Tibial artery (tissue), 4 donors: ENCODE measurements at places on chromosomes 11 and 22.

DNA sequence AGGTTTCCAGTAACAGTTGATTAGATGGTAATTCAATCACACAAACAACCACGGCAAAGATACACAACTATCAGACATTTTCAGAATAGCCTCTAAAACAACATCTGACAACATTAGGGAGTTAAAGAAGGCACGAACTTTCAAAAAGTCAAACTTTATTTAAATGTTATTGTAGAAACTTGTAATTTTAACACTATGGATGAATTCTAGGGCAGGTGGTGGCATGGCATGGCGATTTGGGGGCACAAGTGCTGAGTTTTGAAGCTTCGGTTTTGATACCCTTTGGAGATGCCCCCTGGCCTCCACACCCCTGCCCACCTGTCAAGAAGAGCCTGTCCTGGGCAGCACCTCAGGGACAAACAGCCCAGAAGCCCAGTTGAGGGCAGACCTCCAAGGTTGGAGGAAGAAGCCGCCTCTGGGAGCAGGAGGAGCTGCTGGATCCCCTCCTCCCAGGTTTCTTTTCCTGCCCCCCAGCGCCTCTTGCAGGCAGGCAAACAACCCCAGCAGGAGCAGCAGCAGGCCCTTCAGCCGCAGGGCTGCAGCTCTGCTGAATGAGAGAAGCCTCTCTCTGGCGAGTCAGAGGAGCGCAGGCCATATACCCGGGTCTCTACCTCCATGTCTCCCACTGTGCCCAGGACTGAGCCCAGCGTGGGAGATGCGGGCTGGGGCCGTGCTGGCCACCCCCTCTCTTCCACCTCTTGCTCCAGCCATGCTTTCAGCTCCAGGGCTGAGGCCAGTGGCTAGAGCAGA, 102.1 kb upstream of the IGLL5 start:
- no peaks in the 10 kb centered on the region for H3K36me3 ChIP-seq
- no peaks in the 10 kb centered on the region for H3K4me1 ChIP-seq
- DNase-seq: no peak
- no peak overlapping the region for H3K4me3 ChIP-seq
- no peaks in the 10 kb centered on the region for H3K27me3 ChIP-seq

DNA sequence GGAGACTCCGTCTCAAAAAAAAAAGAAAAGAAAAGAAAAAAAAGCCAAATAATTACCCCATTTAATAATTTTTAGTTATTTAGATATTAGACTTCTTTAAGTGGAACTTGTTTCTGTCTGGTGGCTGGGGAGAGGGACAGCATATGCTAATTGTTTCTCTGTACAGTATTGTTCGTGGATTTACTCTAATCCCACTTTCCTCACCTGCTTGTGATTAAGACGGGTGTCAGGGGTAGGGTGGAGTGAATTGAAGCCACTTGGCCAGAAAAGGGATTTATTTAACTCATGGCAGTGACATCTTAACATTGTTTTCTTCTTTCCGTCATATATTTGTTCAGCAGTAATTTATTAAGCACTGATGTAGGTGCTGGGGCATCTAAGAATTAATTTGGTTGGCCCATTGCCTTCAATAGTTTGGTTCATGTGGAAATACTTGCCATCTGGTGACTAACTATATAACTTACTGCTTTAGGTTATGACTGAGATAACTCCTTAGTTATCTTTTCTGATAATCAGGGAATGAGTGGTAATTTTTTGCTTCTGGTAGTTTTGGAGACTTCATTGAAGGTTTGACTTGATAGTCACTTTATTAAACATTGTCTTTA, 4.6 kb downstream of the TNRC6B start:
- H3K27me3 ChIP-seq: no peaks in the 10 kb centered on the region
- DNase-seq: no peak
- peak overlapping the region; percentile 16 for H3K27ac ChIP-seq

GRCh38 chr11:17786824-17787525, 52.4 kb downstream of the KCNC1 start:
- H3K36me3 ChIP-seq: no peaks in the 10 kb centered on the region
- no peaks in the 10 kb centered on the region for H3K4me1 ChIP-seq
- no peak overlapping the region for H3K4me3 ChIP-seq
- no peaks in the 10 kb centered on the region for H3K27me3 ChIP-seq

- DNase-seq: peak; percentile 79
- H3K36me3 ChIP-seq: no peaks in the 10 kb centered on the region
- H3K27ac ChIP-seq: peak overlapping the region; percentile 89
- peaks cover 55% of the 10 kb centered on the region for H3K4me1 ChIP-seq
- no peaks in the 10 kb centered on the region for H3K27me3 ChIP-seq
Observed at GRCh38 chr11:36454941-36455631, 55.0 kb downstream of the TRAF6 start.

DNA sequence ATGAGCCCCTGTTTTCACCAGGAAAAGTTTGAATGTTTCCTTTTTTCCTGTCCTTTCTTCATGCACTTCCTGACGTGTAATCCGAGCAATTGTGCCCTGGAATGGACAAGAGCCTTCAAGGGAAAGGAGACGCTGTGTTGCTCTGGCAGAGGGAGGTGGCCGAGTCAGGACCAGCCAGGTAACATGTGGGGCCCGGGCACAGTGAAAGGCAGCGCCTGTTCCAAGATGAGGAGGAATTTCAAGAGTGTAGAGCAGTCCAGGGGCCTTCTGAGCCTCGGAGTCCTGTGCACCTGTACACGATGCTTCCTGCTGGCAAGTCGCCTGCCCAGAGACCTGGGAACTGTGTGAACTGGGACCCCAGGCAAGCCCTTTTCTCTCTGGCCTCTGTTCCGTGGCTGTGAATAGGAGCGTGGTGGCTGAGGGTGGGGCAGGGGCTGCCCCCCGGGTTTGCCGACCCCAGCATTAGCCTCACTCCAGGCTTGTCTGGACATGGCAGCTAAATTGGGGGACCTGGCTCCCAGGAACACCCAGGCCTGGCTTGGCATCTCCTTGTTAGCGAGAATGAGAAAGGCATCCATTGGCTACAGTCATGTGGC, 92.0 kb downstream of the MYEOV start:
- no peak overlapping the region for H3K4me3 ChIP-seq
- H3K4me1 ChIP-seq: no peaks in the 10 kb centered on the region
- H3K36me3 ChIP-seq: no peaks in the 10 kb centered on the region

DNA sequence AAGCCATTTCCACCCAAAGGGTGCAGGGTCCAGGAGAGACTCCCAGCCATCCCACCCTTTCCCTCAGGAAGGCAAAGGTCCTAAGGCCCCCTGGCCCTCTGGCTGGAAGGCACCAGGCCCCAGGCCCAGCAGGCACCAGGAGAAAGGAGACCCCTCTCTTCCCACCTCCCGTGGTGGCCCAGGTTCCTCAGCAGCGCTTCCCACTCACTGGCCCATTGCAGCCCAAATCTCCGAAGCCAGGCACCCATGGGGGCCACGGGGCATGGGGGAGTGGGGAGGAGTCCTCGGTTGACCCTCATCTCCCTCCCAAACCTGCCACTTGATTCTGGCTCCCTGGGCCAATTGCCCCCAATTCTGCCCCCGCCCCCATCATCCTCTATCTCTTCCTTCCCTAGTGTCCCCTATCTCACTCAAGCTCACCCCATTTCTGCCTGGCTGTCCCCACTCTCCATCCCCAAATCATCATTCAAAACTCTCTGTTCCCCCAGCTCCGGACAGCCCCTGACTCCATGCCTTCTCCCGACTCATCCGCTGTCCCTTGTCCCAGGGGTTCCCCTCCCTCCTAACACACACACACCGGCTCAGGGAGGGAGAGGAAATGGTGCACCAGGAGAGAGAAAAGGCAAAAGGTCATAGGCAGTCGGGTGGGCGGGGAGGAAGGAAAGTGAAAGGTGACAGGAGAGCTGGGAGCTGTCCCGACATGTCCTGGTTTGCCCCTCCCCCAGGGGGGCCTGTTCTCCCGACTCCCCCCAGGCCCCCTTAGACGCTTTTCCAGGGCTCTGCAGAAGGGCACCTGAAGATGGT, 1.2 kb downstream of the LIF start:
- no peaks in the 10 kb centered on the region for H3K36me3 ChIP-seq
- H3K4me3 ChIP-seq: peak overlapping the region; percentile 35
- DNase-seq: no peak
- no peak overlapping the region for H3K27ac ChIP-seq
- H3K4me1 ChIP-seq: no peaks in the 10 kb centered on the region
- H3K27me3 ChIP-seq: no peaks in the 10 kb centered on the region

DNA sequence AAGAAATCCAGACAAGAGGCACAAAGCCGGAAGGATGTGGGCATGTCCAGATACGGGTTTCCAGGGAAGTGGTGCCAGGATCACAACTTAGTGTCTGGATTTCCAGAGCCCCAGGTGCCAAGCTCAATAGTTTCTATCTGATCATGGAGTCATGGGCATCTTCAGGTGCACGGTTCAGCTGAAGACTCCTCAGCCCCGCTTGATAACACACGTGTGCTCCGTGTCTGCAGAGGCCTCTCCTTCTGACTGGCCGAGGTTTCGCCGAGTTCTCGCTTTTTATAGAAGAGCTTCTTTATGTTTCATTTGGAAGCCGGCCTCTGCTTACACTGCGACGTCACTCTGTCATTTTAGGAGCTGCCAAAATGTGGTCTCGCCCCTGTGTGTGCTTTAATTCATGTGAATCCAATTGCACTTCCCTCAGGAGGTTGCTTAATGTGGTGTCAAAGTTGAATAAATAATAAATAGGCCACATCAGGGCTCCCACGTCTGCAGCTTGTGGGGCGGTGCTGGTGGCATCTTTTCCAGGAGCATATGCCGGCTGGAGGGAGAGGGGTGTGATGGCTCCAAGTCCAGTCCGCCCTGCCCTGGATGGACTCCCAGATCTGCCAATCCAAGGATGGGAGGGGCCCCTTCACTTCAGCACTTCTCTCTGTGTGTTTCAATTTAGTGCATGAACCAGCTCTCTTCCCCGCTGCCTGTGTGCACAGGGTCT, 1410.8 kb downstream of the TBC1D22A start:
- no peak overlapping the region for H3K4me3 ChIP-seq
- H3K27me3 ChIP-seq: no peaks in the 10 kb centered on the region
- DNase-seq: no peak
- no peak overlapping the region for H3K27ac ChIP-seq
- no peaks in the 10 kb centered on the region for H3K4me1 ChIP-seq

DNA sequence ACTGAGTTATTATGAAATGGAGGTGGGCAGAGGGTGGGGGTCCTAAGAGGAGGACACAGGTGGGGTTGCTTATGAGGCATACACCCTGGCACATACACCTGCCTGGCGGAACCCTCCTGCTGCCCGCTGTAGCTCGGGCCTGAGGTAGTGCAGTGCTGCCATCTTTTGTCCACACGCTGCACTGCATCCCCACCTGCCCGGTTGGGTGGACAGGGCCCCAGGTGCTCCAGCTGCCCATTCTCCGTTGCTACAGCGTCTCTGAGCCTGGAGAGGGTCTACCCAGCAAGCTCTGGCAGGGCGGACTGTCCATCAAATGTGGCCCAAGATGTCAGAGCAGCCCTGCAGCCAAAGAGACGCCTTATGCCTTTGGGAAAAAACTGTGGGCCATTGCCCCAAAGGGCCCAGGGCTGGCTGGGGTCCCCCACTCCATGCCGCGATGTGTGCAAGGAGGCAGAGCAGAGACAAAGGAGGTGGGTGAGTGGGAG, 131.2 kb downstream of the BUD13 start:
- DNase-seq: no peak
- H3K36me3 ChIP-seq: no peaks in the 10 kb centered on the region
- peaks cover 14% of the 10 kb centered on the region for H3K27me3 ChIP-seq
- H3K4me1 ChIP-seq: no peaks in the 10 kb centered on the region
- H3K4me3 ChIP-seq: no peak overlapping the region

GRCh38 chr11:34302046-34302921, 55.5 kb downstream of the ABTB2 start:
- no peaks in the 10 kb centered on the region for H3K27me3 ChIP-seq
- H3K4me3 ChIP-seq: no peak overlapping the region
- no peaks in the 10 kb centered on the region for H3K4me1 ChIP-seq
- DNase-seq: no peak
- H3K36me3 ChIP-seq: no peaks in the 10 kb centered on the region

DNA sequence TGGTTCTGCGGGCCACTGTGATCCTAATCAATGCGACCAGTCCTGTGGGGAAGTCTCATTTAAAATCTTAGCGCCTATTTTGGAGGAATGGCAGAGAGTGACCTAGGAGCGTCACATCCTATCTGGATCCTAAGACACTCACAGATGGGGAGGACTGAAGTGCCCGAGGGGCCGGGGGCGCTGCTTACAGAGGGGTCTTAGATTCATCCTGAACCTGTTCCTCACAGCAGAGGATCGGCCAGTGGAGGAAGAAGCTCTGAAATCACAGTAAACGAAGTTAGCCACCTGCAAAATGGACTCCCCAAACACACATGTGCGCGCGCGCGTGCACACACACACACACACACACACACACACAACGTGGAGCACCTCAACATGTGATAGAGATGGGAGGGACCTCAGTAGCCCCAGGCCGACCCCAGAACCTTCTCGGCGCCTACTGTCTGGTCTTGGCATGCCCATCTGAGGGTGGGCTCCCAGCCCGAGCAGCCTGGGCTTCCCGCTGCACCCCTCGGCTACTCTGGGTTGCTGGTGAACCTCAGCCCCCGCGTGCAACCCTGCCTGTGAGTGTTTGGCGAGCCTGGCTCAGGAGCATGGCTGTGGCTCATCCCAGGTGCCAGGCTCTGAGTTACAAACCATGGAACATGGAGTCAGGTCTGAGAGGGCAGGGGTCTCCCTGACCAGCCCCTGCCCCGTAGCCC, 613.3 kb downstream of the TBC1D22A start:
- peak; percentile 60 for DNase-seq
- no peaks in the 10 kb centered on the region for H3K4me1 ChIP-seq

DNA sequence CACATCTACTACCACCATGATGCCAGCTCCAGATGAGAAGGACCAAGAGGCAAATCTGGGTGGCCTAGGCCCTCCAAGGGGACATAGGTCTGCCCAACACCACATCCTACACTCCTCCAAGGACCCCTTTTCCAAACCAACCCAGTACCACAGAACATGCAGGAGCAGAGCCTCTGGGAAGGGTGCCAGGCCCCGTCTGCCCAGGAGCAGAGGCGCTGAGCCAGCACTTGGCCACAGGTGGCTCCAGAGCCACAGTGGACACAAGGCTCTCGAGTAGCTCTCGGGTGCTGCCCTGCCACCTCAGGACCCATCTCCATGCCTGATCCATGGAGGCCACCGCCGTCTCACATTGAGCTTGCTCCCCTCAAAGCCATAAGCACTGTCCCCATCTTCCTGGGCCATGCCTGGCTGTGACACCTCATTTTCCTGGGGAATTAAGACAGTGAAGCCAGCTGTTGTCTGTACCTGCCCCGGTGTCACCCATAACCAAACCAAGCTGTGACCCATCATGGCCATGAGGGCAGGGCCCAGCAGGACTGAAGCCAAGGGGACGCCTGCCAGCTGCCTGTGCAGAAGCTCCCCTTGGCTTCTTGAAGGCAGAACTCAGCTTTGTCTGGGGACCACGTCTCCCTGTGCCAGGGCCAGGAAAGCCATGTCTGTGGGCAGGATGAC, 7.4 kb downstream of the MOB2 start:
- H3K4me3 ChIP-seq: no peak overlapping the region
- H3K27ac ChIP-seq: peak overlapping the region; percentile 94
- H3K36me3 ChIP-seq: peaks cover 58% of the 10 kb centered on the region
- DNase-seq: peak; percentile 21
- H3K27me3 ChIP-seq: no peaks in the 10 kb centered on the region
- peaks cover 64% of the 10 kb centered on the region for H3K4me1 ChIP-seq
